Peyer's patch (tissue), 4 donors: ENCODE measurements at places on chromosomes 1 and 21.

DNA sequence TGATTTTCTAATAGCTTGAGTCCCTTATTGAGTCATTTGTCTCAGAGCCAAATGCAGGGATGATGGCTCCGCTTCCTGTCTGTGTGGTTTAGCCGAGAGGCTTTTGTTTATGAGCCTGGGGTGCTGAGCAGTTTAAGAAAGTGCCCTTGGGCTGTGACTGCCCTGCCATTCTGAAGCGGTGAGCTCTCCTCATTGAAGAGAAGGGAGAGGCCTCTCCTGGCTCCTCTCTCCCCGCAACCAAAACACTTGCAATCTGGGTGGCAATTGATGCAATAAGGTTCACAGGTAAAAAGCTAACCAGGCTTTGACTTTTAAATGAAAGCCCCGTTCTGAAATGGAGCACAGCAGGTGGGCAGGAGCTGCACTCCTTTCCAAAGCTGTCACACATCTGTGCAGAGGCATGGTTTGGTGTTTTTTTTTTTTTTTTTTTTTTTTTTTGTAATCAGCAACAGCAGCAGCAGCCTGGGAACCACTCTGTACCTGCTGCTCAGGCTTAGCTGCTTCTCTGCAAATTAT lies 403.7 kb downstream of the SIPA1L2 start:
- no peak for DNase-seq

DNA sequence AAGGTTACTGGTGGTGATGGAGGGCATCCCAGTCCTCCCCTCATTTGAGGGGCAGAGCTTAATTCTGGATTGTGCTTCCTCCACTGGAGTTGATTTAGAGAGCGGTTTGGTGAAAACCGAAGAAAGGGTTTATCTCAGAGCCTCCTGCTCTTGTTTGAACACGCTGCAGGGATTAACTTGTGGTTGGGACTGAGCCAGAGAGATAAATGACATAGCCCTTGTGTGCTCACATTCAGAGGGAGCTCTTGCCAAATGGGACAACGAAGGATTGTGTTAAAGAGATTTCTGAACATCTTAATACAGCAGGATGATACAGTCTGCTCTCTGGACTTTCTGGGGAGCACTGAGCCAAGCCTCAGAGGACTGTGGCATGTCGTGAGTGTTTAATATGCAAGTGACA lies 308.2 kb downstream of the DISC1 start:
- DNase-seq, result no peak

DNA sequence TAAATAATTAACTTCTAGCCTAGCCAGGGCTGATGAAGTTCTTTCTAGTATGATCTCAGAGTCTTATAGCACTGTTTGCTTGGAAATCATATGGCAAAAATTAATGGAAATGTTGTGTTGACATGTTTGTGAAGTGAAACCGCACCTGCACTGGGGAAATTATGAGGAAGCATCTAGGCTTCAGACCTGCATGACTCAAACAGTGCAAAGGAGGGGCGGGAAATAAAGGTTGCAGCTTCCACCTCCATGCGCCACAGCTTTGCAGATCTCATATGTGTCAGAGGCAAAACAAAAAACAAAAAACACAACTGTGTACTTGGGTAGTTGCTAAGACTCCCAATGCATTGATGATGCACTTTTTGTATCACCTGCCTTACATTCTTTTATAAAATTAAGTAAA lies 1080.6 kb downstream of the PLA2G4A start:
- no peak for DNase-seq

DNA sequence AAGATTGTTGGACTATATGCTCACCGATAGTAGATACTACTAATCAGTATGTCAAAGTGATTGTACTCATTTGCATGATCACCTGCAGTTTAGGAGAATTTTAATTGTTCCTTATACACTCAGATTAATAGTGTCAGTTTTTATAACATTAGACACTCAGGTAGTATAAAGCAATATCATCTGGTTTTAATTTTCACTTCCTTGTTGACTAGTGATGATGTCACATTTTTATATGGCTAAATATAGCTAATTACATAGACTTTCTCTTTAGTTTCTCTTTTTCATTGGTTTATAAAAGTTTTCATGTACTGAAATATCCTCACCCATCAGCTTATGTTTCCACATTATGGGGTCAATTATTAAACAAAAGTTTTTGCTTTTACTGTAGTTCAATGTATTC lies 1332.4 kb upstream of the ADGRL2 start:
- DNase-seq, result no peak

GRCh38 chr1:213683529-213683928 lies 304.2 kb upstream of the PROX1 start:
- no peak for DNase-seq

GRCh38 chr1:168291222-168291837 lies 10.7 kb downstream of the TBX19 start:
- DNase-seq, result no peak

DNA sequence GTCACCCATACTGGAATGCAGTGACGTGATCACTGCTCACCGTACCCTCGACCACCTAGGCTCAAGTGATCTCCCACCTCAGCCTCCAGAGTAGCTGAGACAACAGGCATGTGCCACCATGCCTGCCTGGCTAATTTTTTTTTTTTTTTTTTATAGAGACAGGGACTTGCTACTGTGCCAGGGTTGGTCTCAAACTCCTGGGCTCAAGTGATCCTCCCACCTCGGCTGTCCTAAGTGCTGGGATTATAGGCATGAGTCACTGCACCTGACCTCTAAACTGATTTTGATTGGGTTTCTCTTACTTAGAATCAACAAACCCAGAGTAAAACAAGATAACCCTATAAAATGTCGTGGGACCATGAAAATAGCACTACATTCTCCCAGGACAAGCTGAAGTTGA lies 112.0 kb downstream of the UBE2U start:
- no peak for DNase-seq

DNA sequence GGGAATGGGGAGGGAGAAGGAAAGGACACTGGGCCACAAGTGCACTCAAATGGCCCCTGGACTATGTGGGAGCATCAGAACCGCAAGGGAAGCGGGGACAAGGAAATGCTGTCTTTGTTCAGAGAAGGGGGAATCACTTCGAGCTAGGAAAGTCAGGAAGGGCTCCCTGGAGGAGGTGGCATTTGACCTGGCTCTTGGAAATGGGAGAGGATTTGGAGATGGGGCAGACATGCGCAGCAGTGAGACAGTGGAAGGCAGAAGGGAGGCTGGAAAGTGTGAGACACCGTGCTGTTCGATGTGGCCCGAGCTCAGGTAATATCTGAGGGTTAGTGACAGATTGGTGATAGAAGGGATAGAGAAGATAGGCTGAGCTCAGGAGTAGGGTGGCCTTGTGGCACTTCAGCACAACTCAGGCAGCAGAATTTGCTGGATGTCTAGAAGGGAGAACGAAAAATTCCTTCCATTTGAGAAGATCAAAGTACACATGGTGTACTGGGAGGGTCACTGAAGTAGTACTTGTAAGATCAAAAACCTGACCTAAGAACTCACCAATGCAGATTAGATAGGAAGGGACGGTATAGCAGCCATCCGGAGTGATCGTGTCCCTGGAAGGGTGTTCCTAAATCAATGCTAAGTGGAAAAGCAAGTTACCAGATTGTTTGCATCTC lies 25.4 kb downstream of the SLC1A7 start:
- DNase-seq, result no peak

- no peak for DNase-seq
Measured at GRCh38 chr1:43376723-43377235, 9.0 kb upstream of the ELOVL1 start.

DNA sequence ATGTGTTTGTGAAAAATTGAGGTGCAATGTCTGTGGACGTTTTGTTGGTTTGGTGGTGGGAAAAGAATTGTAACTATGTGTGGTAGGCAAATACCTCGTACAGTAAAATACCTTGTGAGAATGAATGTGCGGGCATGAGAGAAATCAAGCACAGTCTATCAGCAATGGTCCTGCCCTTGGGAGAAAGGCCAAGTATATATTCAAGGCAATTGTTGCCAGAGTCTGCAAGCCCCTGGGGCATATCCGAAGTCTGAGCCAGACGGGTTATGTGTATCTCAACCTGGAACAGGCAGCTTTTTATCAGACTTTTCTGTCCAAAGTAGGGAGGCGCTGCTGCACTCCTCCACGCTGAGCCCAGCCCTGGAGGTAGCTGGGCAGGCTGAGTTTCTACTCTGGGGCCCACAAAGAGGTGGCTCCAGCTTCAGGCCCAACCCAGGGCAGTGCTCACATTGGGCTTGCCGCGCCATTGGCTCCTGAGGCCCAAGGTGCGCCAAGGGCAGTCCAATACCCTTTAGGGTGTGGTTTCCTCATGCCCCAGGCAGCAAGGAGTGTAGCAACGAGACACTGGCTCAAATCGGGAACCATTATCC lies 9.4 kb upstream of the GNL2 start:
- no peak for DNase-seq
